ENCODE measurements at places on chromosomes 5 and 9.
A peak's percentile ranks its signal among the peaks of the same experiment; 100 is the strongest.

GRCh38 chr5:38189081-38189504 is 69.3 kb upstream of the EGFLAM start:
- DNase-seq, result no peak

DNA sequence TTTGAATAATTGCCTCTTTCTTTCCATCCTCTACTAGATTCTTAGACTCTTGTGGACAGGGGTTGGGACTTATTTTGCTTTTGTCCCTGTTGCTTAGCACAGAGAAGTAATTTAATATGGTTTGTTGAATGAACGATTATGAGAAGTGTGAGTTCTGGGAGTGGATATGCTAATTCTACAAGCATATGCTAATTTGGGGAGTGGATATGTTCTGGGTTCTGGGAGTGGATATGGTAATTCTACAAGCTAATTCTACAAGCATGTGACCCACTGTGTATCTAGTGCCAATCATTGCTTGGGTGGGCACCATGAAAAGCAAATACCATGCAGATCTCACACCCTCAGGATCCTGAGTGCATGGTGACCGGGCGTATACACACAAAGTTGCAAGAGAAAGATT is 181.8 kb upstream of the IL12B start:
- no peak for DNase-seq

- DNase-seq, result no peak
Measured at GRCh38 chr9:27353474-27354229, 56.7 kb upstream of the EQTN start.

- no peak for DNase-seq
Measured at GRCh38 chr5:102229685-102230084, 66.4 kb downstream of the SLCO4C1 start.

DNA sequence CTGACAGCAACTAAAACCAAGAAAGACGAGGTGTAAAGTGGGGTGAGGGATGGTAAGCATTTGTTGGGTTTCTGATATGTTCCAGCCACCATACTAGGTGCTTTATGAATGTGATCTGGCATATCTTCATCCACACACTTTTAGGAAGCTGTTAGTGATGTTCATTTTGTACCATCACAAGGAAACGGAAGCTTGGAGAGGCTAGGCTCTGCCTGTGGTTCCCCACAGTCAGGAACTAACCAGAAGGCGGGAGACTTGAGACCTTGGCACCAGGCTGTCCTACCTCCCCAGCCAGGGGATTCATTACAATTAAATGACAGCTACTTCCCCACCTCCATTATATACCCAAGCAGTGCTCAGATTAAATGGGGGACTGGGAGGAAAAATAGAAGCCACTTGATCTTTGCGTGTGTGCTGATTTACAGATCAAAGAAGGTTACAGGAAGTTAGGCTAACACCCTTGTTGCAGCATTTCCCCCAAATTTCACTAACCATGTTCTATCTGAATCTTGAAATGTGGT is 43.0 kb downstream of the SFXN1 start:
- no peak for DNase-seq

- no peak for DNase-seq
Measured at GRCh38 chr5:87645224-87645623, 232.5 kb upstream of the CCNH start.

- DNase-seq, result no peak
Measured at GRCh38 chr5:140509898-140510297, 37.6 kb upstream of the EIF4EBP3 start.

GRCh38 chr5:138745268-138745667 is 8.0 kb upstream of the CTNNA1 start:
- DNase-seq, result no peak

DNA sequence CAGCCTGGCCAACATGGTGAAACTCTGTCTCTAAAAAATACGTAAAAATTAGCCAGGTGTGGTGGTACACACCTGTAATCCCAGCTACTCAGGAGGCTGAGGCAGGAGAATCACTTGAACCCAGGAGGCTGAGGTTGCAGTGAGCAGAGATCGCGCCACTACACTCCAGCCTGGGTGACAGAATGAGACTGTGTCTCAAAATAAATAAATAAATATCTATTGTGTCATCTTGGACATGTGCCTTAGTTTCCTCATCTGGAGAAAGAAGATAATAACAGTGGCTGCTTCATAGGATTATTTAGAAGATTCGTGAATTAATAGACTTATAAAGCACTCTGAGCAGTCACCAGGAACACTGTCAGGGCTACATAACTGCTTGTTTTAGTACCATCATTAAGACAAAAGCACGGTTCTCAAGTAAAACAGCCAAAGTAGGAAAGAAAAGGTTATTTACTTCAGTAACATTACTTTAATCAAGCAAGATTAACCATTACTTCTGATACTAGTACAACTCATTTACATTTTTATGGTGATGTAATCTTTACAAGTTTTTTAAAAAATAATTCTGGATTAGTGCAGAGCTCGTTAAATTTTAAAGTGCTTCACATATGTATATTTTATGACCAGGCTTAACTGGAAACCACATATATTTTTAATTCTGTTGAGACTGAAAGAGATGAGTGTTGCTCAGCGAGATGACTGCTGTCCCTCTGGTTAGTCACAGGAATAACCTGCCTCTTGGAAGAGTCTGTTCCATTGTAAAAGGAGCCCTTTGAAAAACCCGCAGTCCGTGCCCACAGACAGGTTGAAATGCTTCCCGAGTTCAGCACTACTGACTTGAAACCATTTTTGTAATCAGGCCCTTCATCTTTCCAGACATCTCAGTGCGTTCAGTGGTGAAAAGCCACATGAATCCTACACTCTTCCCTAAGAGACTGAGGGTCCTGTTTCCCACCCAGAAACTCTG is 36.7 kb downstream of the ANKH start:
- DNase-seq, result peak; percentile 31

DNA sequence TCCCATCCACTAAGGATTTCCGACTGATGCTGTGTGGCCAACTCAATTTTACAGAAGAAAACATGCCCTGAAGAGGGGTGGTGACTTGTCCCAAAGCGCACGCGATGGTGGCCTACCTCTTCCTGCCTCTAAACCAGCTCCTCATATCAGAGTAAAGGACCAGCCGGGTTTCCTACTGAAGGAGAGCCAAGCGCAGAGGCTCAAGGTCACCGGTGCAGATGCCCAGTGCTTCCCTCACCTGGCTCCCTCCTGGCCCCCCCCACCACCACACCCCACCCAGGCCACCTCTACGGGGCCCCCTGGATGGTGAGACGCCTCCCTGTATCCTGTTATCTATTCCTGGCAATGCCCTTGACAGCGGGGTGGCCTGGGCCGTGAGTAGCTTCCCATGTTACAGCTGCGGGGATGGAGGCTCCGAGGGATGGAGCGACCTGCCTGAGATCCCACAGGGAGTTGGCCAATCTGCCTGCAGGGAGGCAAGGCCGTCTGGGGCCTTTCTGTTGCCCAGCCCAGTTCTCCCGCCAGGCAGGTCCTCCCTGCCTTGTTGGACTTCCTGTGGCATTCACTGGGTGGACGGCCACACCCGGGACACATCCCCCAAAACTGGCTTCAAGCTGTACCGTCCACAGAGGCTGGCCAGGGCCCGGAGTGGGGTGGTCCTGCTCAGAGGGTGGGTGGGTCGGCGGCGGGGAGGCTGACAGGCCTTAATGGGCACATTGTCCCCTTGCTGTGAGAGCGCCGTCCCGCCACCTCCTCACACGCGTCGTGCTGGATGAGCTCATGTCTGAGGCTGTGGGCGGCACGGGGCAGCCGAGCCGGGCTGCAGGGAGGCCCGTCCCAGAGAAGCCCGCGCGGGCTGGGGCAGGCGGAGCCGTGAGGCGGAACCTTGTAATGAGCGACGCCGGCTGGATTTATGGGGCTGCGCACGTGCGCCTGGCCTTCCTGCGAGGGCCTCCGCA is 72.5 kb downstream of the MACROH2A1 start:
- no peak for DNase-seq

DNA sequence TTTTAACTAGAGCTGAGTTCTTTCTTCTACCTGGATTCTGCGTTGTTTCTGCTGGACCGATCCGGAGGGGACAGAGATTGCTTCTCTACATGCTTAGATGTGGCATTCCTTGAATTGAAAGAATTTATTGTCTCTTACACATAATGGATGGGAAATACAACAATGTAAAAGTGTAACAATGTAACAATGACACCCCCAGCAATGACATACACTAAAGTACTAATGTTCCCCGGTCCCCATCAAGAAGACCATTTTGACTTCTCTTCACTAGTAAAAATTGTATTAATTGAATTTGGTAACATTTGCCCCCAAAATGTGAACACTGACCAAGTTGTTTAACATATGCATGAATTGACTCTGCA is 760.2 kb downstream of the TAF11L14 start:
- DNase-seq, result no peak

DNA sequence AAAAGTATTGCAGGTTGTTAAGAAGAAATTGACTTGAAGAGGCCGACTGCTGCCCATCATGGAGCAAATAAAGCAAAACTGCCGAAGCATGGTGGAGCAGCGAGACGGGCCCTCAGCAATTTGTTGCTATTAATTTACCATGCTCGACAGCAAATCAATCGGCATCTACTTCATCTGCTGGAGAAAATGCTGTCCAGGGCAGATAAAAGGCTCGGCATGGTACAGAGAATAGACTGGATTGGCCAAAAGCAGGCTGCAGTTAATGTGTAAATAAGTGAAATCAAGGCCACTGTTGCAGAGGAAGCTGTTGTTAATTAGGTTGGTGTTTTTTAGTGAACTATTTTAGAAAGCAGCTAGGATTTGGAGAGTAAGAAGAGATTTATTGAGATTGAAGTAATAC is 8.3 kb downstream of the TLE4 start:
- DNase-seq, result no peak

DNA sequence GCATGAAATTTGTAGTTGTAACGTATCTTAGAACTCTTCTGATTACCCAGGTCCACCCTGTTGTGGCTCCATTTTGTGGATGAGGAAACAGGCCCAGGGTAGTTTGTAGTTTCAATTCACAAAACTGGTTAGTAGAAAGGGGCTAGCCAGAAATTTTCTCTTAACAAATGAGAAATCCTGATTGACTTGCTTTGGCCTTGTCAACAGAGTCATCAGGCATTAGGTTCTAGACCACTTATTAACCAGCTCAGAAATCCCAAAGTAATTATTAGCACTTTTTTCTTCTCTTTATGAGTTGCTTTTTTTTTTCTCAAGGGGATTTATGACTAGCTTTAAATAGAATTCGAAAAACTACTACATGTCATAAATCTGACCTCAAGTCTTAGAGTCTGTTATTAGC is 160.2 kb downstream of the SH3GL2 start:
- no peak for DNase-seq

DNA sequence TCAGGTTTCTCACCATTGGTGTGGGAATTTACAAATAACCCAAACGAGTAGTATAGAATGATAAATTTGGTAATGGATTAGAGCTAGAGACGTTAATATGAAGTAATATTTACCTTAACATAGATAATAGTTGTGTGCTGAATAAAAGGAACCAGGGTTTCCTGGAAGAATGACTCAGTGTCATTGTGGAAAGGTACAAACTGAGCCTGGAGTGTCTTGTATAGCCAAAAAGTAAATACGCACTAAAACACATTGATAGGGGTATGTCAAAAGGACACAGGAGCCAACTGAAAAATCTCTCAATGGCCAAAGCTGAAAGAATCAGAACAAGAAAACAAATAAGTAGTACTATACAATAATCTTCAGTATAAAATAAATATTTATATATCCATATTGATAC is 363.5 kb downstream of the SLCO4C1 start:
- no peak for DNase-seq

DNA sequence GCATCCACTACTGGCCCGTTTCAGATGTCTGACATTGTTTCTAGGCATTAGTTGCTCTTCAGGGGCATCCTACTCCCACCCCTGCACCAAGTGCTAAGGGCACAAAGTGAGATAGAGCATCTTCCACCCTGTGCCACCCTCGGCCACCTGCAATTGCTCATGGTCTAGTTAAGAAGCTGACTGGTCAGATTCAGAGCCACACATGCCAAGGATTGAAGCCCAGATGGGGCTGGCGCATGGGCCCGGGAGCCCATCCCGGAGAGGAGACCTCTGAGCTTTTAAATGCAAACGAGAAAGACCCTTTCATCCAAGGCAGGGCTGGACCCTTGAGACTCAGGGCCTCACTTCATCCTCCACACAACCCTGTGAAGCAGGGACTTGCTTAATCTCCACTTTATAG is 28.5 kb downstream of the HRH2 start:
- DNase-seq, result no peak

- peak; percentile 17 for DNase-seq
Measured at GRCh38 chr5:146647656-146648199, 131.7 kb upstream of the GPR151 start.

GRCh38 chr5:90558344-90559192 is at the start of gene ADGRV1:
Gene ADGRV1, plus strand, starts transcription at chr5:90558797. Its CDS starts 99 bp downstream, at chr5:90558896.
- DNase-seq, result peak; percentile 12

GRCh38 chr5:176545737-176546509 is 3.2 kb upstream of the CDHR2 start:
- DNase-seq, result no peak

- DNase-seq, result peak; percentile 48
Measured at GRCh38 chr9:122158202-122158601, 1.4 kb downstream of the NDUFA8 start.

DNA sequence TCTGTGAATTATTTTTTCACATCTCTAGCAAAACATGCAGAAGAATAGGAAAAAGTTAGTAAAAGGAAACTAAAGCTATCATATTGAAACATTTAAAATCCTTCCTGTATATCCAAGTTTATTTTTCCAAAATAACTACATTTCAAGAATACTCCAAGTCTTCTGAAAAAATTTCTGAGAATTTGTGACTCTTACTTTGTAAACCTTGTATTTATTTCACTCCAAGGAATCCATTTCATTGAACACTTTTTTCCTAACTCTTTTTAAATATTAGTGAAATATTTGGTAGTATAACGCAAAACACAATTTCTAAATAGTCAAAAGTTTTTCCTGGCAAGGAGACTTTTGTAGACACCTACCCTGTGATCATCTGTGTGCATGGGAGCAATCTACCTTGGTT is 19.3 kb downstream of the ECM2 start:
- no peak for DNase-seq

DNA sequence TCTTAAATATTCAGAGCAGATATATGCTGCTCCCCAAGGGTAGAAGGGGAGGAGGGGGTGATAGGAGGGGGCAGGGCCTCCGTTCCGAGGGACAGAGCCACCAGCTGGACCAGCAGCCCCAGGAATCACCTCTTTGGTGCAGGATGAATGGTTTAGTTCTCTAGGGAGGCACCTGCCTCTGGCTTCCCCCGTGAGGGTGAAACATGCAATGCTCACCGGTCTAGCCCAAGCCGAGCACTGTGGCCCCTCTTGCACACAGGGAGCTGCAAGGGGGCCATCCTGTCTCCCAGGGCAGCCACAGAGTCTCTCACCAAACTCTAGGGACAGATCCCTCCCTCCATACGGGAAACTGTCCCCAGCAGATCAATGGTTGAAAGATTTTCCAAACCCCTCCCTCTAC is 163.7 kb downstream of the DAB2IP start:
- no peak for DNase-seq

DNA sequence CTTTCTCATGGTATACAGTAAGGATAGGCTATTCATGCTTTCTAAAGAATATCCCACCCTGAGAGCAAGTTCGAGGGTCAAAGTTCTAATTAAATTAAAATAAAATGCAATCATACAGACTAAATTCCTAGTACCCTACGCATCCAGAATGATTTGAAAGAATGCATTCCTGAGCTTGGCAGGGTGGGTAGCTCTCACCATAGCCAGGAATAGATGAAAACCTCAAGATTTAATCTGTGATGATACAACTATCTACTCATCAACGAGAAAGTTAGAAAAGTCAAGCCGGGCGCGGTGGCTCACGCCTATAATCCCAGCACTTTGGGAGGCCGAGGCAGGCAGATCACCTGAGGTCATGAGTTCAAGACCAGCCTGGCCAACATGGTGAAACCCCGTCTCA is 32.3 kb downstream of the SERINC5 start:
- DNase-seq, result peak; percentile 56

- peak; percentile 73 for DNase-seq
Measured at GRCh38 chr5:64612344-64612961, 77.8 kb upstream of the SHISAL2B start.

- peak; percentile 97 for DNase-seq
Measured at GRCh38 chr9:92506184-92506857, 24.0 kb upstream of the ASPN start.
